Urinary bladder (tissue), 4 donors: ENCODE measurements at places on chromosomes 12 and 14.

GRCh38 chr14:66420251-66421006 is 65.7 kb upstream of the CCDC196 start:
- DNase-seq = no peak

- DNase-seq = no peak
Observed at GRCh38 chr12:67928621-67929383, 60.4 kb upstream of the IFNG-AS1 start.

DNA sequence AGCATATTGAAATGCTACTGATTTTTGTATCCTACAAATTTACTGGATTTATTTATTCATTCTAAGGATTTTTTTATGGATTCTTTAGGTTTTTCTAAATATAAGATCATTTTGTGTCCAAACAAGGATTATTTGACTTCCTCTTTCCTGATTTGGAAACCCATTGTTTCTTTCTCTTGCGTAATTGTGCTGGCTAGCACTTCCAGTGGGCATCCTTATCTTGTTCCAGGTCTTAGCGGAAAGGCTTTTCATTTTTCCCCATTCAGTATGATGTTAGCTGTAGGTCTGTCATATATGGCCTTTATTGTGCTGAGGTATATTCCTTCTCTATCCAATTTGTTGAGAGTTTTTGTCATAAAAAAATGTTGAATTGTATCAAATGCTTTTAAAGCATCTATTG is 57.2 kb upstream of the RHOJ start:
- no peak for DNase-seq

DNA sequence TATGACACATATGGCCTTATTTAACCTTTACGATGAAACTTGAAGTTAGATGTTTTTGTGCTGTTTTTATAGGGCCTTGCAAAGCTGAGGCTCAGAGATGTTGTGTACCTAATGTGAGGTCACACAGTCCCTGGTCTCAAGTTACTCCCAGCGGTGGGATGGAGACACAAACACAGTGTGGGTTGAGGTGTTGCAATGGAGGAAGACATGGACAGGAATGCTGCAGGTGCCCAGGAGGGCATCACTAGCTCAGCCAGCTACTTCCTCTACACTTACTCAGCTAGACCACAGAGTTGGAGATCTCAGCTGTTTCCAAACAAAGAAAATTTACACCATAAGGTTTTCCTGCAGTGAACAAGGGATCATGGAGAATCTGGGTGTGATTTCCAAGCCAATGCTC is 15.5 kb downstream of the LHX5 start:
- DNase-seq = no peak

- no peak for DNase-seq
Observed at GRCh38 chr12:113133666-113134065, 1.9 kb downstream of the RASAL1 start.

GRCh38 chr12:130177635-130178242 is 15.5 kb downstream of the FZD10 start:
- no peak for DNase-seq

GRCh38 chr12:94954029-94954685 is 49.3 kb downstream of the NDUFA12 start:
- DNase-seq = no peak

- DNase-seq = no peak
Observed at GRCh38 chr12:56838621-56839488, 75.7 kb downstream of the HSD17B6 start.
